Stimulated activated CD4-positive, alpha-beta T cell treated with anti-CD3 and anti-CD28 coated beads, Interleukin-1b, Interleukin-23, amount 100 ng/mL, for 24 hours (primary cell): ENCODE measurements at places on chromosomes 12 and 14.

DNA sequence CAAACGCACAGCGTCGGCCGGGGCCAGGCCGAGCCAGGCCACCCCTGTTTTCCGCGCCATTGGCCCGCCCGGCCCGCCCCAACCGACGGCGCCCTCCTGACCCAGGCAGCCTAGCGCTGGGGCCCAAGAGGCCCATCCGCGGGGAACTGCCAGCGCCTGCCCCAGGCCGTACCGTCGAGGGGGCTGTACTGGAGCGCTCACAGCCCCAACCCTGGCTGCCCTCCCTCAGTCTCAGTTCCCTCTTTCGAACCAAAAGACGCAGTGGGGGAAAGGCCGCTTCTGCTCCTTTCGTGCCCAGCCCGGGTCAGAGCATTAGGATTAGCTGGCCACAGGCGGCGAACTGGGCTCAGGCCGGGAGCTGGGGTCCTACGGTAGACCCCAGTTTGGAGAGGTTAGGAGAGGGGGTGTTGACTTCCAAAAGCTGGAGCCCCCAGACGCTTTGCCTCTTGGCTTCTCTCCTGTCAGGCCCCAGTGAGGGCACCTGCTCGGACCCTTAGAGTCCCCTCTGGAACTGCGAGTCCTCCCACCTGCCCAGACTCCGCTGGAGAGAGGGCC is 1.9 kb downstream of the NKX2-1 start:
- DNase-seq: no peak

GRCh38 chr14:61872452-61872851 is 110.2 kb downstream of the SNAPC1 start:
- no peak for DNase-seq

- no peak for DNase-seq
Measured at GRCh38 chr14:98008381-98009113, 1211.4 kb downstream of the VRK1 start.

DNA sequence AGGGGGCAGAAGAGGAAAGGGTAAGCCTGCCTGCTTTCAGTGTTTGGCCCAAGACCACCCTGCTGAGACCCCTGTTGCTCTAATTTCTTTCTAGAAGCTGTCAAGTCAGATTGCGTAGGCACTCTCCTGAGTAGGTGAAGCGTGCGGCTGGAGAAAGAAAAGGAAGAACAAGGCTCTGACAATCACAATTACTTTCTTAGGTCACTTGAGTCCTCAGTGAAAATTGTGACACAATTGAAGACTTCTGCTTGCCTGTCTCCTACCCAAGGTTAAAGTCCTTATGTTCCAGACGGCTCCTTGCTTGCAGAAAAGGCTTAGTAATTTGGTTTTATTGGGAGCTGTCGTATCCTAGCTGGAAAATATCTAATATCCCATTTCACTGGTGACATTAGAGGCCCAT is 721 bp upstream of the CTSG start:
- no peak for DNase-seq

- no peak for DNase-seq
Measured at GRCh38 chr12:56110571-56110970, 5.9 kb upstream of the RPL41 start.

DNA sequence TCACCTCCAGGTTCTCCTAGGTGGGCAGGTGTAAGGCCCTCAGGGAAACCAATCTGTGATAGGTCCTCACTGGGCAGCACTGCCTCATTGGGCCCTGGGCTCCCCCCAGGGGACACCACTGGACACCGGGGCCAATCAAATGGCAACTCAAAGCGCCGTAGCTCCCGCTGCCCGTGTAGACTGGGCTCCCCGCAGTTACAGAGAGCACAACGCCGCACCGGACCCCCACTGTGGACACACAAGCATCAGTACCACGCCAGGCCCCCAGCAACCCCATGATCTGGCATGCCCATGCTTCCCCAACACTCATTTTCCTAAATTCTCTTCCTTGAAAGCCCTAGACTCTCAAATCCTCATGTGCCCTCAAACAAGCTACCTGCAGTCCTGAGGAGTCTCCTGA is 6.1 kb downstream of the KMT2D start:
- no peak for DNase-seq

- DNase-seq: no peak
Measured at GRCh38 chr12:43696154-43696553, 62.4 kb downstream of the PUS7L start.

GRCh38 chr12:69987579-69988091 is 162.6 kb downstream of the MYRFL start:
- no peak for DNase-seq

GRCh38 chr14:68979722-68980451 is 785 bp upstream of the ACTN1 start:
- no peak for DNase-seq

DNA sequence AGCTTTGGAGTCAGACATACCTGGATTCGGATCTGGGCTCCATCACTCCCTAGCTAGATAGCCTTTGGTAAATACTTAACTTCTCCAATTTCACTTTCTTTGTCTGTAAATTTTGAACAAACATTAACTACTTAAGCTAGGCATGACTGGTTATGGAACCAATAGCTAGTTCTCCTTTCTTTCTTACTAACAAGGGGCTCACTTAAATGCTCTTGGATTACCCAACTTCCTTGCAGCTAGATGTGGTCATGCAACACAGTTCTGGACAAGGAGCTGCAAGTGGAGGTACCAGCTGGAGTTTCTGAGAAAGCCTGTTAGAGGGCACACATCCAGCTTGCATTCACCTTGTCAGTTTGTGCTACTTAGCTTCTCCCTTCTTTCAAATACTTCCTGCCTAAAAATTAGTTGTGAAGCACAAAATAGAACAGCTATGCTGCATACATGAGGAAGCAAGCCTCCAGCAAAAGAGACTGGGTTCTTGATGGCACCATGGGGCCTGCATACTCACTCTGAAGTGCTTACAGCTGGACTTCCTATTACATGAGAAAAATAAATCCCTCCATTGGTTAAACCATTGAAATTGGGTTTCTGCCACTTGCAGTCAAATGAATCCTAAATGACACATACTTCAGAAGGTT is 210.1 kb upstream of the EEA1 start:
- DNase-seq: no peak

GRCh38 chr12:11228296-11228879 is 41.1 kb downstream of the PRB3 start:
- DNase-seq: no peak

DNA sequence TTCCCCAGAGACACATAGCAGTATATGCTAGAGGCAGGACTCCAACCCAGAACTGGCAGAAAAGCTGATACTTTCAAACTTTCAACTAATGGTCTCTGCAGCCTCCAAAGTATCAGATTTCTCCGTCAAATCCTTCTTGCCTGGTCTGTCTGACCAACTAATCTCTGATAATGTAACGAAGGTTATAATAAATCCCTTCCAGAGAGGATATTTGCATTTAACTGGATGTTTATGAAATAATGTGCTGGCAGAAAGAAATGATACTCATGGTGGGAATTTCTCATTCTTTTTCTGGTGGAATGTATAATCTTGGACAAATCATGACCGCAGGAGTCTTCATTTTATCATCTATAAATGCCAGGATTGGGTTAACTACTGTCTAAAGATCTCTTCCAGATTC is 860.3 kb downstream of the DIO2 start:
- DNase-seq: no peak

GRCh38 chr12:29572938-29573337 is 75.5 kb upstream of the OVCH1 start:
- no peak for DNase-seq

DNA sequence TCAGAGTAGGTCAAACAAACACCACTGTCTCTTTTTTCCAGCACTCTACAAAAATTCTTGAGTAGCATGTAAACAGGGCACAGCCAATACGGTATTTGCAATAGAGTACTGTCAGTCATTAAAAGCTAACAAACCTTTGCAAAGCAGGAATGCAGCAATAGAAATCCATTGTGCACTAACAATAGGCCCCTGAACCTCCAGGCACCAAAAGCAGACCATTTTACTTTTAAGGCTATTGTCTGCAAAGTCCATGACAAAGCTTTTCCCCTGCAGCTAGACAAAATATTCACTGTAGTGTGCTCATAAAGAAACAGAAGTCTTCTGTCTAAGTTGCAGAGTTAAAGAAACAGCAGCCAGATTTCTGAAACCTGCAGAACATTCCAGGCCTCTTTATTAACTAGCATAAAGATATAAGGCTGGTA is 191.9 kb downstream of the SOX5 start:
- no peak for DNase-seq

GRCh38 chr14:55117803-55118441 is 11.1 kb upstream of the LGALS3 start:
- no peak for DNase-seq

- DNase-seq: no peak
Measured at GRCh38 chr12:48586361-48586760, 16.5 kb upstream of the LALBA start.

DNA sequence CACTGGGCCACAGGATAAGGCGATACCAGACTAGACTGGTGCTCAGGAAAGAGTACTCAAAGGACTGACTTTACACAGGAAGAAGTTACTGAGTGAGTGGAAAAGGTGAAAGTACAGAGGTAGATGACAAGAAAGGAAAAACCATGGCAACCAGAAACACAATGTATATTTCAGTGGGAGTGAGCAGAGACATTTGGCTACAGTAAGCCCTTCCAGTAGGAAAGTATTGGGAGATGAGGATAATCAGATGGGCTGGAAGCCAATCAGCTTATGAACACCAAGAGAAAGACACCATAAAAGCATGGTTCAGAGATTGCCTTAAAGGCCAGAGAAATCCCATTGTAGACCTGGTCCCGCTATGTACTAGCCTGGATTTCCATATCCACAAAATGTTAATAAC is 51.6 kb downstream of the TMTC1 start:
- DNase-seq: no peak

- no peak for DNase-seq
Measured at GRCh38 chr12:95956557-95957145, 13.5 kb downstream of the AMDHD1 start.

GRCh38 chr14:61587081-61587713 is 108.1 kb upstream of the HIF1A start:
- no peak for DNase-seq

- DNase-seq: no peak
Measured at GRCh38 chr12:11768233-11768965, 118.9 kb downstream of the ETV6 start.

DNA sequence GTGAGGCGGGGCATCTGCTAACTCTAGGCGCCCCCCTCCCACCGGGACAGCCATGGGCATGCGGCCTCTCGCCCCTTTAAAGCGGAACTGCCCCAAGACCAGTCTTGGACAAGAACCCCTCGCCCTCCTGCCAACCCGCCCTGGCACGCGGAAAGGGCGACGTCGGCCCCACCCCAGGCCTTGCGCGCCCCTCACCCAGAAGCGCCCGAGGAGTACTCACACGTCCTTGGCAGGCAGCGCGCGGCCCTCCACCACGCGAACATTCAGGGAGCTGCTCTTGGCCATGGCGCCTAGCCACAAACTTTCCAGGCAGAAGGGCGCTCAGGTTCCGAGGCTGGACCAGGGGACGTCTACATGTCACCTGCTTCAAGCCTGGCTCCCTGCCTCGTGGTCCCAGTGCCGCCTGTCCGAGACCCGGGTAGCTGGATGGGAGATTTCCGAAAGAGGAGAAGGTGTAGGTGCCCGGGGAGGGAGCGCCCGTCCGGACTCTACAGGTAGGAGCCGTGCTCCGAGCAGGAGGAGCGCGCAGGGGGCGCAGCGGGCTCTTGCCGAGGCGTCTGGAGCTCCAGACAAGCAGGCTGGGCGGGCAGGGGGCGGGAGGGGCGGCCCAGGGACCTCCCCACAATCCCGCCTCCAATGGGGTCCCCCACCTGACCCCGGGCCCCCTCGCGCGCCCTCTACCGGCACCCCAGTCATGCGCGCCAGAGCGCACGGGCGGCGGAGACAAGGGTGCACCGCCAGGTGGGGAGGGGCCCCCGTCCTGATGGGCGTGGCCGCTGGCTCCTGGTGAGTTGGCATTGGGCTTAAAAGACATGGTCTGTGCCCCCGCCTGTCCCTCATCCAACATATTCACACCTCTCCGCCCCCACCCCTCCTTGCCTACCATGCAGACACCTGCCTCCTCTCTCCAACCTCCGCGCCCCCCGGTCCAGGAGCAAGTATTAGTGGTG is at the start of gene RASAL1:
TSS of gene RASAL1 (minus strand) at position 584 of the 950 bp plus-strand sequence. CDS start at position 285, 299 bp downstream.
- DNase-seq: peak; percentile 55

DNA sequence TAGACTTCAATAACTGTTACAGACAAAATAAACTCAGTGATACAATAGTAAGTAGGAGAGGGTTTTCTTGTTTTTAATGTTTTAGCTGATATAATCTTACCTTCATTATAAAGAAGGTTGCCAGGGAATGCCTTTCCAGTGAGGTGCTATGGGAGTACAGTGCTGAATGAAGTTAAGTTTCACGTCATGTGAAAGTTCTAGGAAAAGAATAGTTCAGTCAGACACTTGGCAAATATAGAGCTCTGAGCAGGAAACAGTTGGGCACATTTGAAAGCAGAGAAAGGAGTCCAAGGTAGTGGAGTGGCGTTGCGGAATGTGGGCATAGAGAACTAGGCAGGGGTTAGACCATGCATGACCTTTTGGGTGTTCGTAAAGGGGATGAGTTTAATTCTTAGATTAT is 88.6 kb upstream of the DCN start:
- DNase-seq: no peak

DNA sequence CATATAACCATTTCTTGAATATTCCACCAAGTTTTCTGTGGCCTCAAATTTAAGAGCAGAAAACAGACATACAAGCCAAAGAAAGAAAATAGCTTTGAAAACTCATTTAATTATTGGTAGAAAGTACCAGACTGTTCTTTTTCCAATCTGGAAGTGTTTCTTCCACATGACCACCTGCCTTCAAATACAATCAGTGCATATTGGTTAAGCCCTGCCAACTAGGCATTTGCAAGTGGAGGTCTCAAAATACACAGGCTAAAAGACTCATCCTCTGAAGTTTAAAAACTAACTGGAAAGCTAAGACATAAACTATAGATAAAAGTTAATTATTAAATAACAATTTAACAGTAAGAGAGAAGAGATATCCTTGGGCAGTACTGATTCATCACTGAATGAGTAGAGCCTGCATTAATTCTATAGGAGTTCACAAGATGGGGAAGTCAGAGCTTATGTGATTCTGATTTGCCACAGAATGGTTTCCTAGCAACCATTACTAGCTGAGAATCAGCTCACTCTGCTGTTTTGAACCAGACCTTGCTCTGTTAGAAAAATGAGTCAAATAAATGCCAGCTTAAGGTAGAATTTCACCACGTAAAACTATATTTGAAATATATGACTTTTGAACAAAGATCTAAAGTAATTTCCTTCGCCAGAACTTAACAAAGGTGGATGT is 433.8 kb downstream of the FUT8 start:
- no peak for DNase-seq

DNA sequence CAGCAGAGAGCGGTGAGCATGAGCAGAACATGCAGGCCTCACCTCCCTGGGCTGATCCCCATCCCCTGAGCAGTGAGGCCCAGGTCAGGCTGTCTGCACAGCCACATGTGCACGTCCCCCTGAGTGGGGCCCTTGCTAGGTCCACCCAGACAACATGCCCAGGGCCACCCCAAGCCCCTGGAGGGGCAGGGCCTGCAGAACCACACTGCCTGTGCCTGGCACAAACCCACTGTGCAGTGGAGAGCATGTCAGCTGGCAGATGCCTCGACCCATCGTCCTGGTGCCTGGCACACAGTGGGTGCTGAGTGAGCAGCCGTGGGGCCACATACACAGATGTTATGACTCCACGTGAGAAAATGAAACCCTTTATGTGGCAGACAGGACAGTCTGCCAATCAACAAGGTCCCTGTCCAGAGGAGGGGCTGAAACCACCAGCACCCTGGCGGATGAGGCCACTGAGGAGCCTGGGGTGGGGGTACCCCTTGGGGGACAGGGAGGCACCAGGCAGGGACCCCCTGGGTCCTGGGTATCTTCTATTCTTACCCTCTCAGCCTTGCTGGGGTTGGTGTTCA is 8.3 kb downstream of the ANHX start:
- no peak for DNase-seq

- no peak for DNase-seq
Measured at GRCh38 chr14:22613106-22613695, 15.1 kb downstream of the ABHD4 start.
